AG04449 (cell line): ENCODE measurements at places on chromosomes 13 and 19.

GRCh38 chr19:24064175-24064574, 22.8 kb upstream of the ZNF254 start:
- DNase-seq, result no peak

DNA sequence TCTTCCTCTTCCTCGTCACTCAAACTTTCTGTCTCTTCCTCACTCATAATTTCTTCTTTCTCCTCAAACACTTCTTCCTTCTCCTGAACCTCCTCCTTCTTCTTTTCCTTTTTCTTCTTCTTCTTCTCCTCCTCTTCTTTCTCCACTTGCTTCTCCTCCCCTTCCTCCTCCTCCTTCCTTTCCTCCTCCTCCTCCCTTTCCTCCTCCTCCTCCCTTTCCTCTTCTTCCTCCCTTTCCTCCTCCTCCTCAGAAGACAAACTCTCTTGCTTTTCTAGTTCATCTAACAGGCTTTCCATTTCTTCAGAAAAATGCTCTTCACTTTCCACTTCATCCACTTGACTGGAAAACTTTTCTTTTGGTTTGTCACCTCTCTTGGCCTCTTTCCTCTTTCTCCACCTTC, 19.8 kb downstream of the WDR87 start:
- no peak for DNase-seq

- DNase-seq, result no peak
These were observed 32.9 kb downstream of the ING1 start for GRCh38 chr13:110746438-110746837.

DNA sequence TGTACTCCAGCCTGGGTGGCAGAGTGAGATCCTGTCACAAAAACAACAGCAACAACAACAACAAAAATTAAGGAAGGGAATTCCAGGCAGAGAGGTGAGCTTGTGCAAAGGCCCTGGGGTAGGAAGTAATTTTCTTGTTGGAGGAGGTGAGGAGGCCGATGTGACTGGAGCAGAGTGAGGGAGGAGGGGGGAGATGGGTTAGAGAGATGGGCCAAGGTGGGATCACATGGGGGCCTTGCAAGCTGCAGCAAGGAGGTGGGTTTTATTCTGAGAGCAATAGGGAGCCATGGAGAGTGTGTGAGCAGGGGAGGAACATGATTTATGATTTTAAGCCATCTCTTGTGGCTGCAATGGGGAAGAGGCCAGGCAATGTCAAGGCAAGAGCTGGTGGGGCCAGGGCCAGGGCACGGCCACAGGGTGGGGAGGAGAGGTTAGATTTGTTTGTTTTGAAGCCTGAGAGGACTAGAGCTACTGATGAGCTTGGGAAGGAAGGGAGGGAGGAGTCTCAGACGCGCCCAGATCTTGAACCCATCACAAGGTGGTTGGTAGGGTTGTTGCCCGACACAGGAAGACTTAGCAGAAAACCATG, 12.5 kb upstream of the COMP start:
- no peak for DNase-seq

GRCh38 chr19:7115721-7116120, 46.2 kb downstream of the ZNF557 start:
- DNase-seq, result no peak
